ENCODE measurements at places on chromosomes 6 and 20.
A peak's percentile ranks its signal among the peaks of the same experiment; 100 is the strongest.

- no peak for DNase-seq
These were observed 89.9 kb upstream of the SGK1 start for GRCh38 chr6:134407791-134408190.

DNA sequence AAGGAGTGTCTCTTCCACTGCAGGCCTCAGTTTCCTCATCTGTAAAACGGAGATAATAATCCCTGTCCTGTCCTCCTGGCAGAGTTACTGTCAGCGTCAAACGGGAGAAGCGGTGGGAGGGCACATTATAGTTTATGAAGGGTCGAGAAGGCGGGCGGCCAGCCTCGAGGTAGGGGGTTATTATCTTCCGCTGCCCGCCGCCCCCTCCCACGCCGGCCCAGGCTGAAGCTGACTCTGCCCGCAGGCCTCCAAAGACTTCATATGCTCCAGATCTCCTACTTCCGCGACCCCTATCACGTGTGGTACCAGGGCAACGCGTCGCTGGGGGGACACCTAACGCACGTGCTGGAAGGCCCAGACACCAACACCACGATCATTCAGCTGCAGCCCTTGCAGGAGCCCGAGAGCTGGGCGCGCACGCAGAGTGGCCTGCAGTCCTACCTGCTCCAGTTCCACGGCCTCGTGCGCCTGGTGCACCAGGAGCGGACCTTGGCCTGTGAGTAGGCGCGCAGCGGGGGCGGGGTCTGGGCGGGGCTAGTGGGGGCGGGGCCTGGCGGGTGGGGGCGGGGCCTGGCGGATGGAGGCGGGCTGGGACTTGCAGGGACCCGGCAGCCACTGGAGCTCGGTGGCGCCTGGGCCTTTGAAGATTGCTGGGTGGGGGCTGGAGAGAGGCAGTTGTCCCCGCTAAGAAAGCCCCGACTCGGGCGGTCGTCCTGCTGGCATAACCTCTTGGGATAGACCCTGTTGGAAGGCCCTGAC is 2.8 kb downstream of the PROCR start:
- DNase-seq = no peak

GRCh38 chr6:32117461-32117860 is 8.3 kb upstream of the TNXB start:
- no peak for DNase-seq

GRCh38 chr20:58891718-58892140 is 39.2 kb downstream of the GNAS start:
- peak; percentile 43 for DNase-seq

DNA sequence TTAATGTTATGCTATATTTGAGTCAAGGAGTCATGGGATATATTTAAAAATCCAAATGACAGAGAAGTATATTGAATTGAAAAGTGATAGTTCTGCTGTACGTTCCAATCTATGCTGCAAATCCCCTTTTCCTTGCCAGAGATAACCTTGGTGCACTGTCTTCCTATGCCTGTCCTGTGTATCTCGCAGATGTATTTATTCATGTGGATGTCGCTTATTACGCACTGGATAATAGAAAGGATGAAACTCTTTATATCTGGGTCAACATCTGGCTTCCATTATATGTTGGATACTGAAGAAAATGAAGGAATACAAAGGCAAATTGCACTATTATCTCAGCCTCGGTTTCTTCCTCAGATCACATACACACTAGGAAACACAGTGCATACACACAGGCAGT is 331.3 kb downstream of the BCKDHB start:
- DNase-seq = no peak

GRCh38 chr6:69069881-69070280 is 434.8 kb downstream of the ADGRB3 start:
- DNase-seq = no peak

GRCh38 chr6:3426927-3427686 is 29.7 kb downstream of the SLC22A23 start:
- no peak for DNase-seq

DNA sequence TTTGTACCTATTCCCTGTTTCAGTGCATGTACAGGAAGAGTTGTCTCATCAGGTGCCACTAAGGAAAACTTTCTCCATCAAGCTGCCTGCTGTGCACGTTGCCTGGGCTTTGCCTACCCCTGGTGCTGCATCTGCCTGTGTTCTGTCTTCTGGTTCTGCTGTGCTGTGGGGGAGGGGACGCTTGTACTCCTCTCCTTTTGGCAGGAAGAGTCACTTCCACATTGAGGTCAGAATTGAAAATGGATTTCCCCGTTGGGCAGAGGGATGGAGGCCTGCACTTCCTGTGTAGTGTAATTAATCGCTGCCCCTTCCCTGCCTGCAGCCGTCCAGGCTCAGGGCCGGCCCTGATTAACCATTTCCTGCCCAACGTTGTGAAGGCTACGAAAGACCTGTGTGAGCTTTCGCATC is 153.3 kb downstream of the SCML4 start:
- DNase-seq = no peak

DNA sequence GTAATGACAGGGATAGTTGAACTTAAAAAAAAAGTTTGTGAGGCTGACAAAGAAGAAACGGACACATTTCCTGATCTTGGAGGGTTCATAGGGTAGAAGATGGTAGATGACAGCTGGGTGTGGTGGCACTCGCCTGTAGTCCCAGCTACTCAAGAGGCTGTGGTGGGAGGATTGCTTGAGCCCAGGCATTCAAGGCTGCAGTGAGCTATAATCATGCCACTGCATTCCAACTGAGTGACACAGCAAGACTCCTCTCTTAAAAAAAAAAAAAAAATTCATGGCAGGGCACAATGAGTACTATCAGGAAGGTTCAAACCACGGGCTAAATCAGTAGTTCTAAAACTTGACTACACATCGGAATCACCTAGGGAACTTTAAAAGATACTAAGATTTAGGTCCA is 2.0 kb upstream of the MICA start:
- no peak for DNase-seq

DNA sequence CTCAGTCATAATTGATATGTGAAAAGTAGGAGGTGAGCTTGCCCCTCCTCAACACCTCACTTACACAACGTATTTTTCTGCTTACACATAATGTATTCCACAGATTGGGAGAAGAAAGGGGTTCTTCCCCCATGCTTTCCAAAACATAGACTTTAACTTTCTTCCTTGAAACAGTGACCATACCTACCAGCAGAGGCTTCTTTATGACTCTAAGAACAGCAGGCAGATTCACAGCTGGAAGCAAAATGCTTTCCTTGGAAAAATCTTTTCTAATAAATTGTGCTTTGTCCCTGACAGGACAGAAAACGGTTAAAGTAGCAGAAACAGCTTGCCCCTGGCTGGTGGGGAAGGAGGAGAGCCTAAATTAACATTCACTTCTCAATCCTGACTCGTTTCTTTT is 629.1 kb upstream of the IMPG1 start:
- no peak for DNase-seq

GRCh38 chr6:131135244-131136020 is at the start of gene AKAP7:
Gene AKAP7, plus strand, starts transcription at chr6:131135467. Its CDS starts 297 bp downstream, at chr6:131135764.
- DNase-seq = peak; percentile 50

GRCh38 chr6:11275598-11275997 is 43.1 kb upstream of the NEDD9 start:
- no peak for DNase-seq

DNA sequence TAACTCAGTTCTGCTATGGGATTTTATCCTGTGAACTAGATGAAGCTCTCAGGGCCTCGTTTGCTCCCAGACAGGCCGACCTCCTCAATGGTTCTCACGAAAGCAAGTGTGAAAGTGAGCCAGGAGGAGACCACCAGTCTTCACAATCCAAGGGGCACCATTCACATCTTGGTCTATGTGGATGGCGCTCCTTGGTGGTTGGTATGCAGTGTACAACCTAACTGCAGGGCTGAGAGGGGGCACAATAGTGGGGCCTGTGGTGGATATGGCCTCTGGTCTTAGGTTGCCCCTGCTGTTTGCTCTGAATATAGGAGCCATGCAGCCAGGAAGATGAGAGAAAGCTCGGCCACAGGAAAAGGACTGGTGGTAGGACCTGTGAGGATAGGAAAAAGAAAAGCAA is 24.7 kb downstream of the TRIM26 start:
- no peak for DNase-seq

DNA sequence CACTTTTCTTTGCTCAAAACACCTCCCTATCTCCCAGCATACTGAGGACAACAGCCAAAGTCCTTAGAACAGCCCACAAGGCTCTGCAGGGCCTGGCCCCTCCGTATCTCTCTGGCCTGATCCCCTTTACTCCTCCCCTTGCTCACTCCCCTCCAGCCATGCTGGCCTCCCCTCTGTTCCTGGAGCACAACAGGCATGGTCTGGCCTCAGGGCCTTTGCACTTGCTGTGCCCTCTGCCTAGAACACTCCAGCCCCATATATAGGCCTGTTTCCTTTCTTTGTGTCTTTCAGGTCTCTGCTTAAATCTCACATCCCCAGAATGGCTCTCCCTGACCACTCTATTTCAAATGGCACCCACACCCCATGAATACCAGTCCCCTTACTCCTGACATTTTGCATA is 62.7 kb downstream of the KCNB1 start:
- DNase-seq = no peak

- DNase-seq = no peak
These were observed 30.2 kb upstream of the SGK1 start for GRCh38 chr6:134347885-134348805.

GRCh38 chr20:50701041-50701963 is 10.0 kb upstream of the RIPOR3 start:
- DNase-seq = no peak

GRCh38 chr20:5072756-5073659 is 46.8 kb downstream of the PCNA start:
- DNase-seq = no peak

DNA sequence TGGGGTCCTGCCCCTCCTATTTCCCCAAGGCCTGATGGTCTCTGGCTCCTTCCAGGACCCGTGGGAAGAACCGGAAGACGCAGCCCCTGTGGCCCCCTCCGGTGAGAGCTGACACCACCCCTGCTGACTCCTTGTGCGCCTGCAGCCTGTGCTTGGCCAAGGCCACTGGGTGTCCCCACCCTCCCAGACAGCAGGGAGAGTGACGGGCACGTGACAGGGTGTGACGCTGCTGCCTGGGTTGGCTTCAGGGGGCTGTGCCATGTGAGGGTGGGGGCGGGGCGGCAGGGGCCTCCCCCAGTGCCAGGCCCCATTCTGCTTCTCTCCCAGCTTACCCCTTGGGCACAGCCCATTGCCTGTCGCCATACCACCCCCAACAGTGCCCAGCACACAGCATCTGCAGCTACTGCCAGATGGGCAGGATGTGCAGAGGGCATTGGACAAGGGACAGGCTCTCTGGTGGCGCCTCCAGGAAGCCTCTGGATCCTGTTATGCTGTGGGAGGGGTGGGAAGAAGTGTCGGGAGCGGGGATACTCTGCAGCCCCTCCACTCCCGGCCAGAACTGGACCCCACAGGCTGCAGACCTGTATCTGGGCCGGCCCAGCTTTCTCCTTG is 2.9 kb downstream of the BIRC7 start:
- no peak for DNase-seq

DNA sequence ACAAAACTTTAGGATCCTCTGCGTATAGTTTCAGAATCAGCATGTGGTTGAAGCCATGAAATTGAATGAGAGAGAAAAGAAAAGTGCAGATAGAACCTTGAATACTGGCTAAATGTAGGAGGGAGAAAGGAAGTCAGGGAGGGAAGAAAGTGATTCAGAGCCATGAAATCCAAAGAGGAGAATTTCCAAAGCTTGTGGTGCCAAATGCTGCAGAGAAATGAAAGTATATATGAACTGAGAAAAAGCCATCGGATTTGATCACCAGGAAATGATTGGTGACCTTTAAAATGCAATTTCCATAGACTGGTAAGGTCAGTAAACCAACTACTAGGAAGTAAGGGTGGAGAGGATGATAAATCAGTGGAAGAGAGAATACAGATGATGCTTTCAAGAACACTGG is 142.3 kb downstream of the TFAP2A start:
- DNase-seq = no peak

DNA sequence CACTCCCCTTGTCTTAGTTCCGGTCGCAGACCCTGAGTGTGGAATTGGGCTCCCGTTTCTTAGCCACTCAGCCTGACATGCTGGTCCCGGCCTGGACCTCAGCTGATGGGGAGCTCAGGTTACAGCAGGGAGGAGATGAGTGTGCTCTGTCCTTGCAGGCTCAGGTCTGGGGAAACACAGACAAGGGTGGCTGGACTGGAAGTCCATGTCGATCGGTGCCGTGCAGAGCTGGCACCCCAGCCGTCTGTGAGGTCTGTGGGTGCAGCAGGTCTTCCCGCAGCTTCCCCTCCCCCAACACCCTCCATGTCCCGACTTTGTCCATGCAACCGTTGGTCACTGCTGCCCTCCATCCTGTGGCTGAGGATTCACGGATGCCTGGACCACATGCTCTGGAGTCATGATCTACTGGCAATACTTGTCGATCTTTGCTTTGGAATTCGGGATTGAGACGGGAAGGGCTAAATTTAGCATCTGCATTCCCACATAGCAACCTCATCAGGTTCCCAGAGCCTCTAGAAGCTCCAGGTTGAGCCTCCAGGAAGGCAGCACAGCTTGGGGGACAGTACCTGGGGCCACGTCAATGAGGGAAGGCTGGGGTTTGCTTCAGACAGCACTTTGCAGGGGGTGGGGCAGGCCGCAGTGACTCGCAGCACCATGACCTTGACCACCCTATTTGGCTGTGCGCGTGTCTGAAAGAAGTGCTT is 118.8 kb downstream of the PSMB1 start:
- no peak for DNase-seq

GRCh38 chr20:12750221-12750620 is 258.6 kb upstream of the SPTLC3 start:
- DNase-seq = no peak

DNA sequence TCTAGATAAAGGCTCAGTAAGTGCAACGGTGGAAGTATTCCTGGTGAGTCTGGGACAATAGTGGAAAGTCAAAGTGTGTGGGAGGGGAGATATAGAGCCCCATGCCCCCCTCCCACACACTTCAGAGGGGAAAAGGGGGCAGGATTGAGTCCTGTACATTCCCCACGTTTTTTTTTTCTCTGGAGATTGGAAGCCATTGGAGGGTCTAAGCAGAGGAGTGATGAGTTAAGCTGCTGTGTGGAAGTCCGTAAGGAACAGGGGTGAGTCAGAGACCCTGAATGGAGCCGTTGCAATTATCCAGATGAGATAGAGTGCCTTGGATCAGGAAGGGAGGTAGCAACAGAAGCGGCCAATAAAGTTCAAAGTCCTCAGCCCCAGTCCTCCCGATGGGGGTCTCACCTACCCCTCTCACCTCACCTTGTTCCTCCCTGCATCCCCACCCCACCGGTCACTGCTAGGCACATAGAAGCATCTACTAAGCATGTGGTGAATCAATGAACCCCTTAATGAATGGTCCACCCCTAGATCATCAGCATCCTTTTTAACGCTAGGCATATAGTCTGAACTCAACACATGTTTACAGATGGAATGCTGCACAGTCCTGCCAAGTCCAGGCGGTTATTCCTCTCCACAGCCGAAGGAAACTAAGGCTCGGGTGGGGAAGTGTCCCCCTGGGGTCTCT is 662 bp upstream of the SLC9A8 start:
- DNase-seq = no peak
